Fibroblast of lung (primary cell): ENCODE measurements at places on chromosomes 12 and 14.

DNA sequence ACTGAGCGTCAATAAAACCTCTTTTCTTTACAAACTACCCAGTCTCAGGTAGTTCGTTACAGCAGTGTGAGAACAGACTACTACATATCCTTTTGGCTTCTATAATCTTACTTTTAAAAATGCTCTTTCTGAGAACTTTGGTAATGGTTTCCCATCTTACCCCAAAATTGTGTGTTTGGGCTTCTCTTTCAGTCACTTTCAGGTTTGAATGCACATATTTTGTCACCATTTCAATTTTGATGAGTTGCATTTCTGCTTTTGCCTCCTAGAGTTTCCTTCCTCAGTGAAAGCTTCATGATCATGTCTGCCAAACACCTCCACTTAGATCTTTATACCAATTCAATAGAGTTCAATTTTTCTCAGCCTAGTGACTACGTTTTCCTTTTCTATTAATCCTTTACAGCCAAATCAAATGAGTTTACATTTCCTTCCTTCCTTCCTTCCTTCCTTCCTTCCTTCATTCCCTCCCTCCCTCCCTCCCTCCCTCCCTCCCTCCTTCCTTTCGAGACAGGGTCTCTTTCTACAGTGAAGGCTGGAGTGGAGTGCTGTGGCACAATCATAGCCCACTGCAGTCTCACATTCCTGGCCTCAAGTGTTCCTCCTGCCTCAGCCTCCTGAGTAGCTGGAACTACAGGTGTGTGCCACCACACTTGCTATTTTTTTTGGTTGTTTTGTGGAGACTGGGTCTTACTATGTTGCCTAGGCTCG, 124.9 kb downstream of the BCAT1 start:
- no peak for DNase-seq

DNA sequence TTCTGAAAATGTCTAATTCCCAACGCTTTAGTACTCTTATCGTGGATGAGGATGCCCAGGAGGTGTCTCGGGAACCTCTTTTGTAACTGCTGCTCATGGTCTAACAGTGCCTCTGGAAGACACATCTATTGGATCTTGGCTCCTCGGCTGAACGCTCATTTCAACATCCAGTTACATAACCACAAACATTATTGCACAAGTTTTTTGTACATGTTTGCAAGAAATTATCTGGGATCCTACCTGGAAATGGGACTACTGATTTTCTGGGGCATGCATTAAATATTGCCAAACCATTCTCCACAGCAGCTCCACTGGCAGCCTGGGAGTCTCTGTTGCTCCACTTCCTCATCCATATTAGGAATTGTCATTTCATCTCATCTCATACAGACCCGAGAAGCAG, 117.5 kb upstream of the EVL start:
- no peak for DNase-seq

DNA sequence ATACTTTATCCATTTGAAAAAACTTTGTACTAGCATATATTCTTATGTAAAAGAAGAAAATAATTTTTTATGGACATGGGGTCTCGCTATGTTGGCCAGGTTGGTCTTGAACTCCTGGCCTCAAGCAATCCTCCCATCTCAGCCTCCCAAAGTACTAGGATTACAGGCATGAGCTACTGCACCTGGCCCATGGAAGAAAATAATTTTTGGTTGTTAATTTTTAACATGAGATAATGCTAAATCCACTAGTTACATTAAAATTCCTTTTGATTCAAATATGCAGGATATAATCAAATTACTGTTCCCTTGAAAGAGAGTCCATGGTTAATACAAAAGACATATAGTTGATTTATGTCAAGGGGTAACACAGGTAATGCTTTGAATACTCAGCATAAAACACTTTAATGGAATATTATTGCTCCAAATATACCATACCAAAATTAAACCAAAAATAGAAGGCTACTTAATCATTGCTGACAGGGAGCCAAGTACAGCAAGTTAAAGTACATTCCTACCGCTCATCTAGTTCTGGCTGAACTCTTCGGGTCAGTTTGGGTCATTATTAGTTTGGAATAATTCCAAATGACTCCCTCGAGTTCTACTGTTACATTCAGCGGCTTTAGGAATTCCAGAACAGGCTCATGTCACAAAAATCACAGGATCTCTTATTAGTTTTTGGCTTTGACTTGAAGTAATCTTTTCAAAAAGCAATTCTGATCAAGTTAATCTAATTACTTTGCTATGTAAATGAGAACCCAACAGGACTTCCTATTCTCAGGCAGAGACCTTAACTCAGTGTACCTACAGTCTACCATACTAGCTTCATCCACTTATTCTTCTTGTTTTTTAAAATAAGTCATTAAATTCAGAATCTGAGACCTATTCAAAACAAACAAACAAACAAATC, 6.1 kb downstream of the SOS2 start:
- DNase-seq: peak; percentile 89

DNA sequence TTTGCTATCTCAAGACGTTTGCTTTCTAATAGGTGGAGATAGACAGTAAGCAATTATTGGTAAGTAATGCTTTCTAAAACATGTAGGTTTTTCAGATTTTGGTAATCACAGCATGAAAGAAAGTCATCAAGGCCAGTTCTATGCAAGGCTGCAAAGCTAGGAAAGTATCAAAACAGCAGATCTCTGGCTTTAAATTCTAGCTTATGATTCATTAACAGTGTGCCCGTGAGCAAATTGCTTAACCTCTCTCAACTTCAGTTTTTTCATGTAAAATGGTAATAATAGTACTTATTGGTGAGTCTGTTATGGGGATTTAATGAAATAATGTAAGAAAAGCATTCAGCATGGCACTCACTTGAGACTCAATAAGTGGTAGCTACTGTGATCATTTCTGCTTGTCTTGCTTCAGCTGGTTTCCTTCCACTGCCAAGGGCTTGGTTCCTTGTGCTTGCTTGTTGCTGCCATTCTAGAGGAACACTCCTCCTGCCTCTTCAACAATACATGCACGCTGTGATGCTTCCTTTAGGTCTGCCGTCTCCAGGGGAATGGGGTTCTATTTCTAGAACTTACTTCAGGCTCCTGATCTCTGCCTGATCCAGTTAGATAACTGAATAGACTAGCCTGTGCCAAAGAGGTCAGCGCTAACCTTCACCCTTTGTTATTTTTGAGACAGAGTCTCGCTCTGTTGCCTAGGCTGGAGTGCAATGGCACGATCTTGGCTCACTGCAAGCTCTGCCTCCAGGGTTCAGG, 88.4 kb downstream of the CAND1 start:
- no peak for DNase-seq

DNA sequence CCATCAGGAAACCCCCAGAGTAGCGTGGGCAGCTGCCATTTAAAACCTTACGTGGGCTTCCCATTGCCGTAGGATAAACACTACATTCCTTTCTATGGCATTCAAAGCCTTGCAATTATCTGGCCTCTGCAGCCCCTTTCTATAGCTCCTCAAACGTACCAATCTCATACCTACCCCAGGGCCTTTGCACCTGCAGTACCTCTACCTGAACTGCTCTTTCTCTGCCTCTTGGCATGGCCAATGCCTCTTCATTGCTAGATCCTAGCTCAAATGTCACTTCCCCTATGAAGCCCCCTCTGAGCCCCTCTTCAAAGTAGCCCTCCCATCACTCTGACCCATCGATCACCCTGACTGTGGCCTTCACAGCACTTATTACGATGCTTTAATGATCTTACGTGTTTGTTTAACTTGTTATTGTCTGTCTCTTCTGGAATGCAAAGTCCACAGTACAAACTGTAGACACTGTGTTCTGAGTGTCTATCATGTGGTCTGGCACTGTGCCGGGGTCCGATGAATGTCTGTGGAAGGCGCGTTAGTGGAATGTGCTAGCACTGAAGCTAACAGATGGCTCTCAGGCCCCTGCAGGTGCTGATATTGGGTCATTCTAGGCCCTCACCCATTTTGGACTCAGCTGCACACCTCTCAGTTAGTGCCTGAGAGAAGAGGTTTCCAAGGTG, 157.3 kb upstream of the NOS1 start:
- peak; percentile 30 for DNase-seq

DNA sequence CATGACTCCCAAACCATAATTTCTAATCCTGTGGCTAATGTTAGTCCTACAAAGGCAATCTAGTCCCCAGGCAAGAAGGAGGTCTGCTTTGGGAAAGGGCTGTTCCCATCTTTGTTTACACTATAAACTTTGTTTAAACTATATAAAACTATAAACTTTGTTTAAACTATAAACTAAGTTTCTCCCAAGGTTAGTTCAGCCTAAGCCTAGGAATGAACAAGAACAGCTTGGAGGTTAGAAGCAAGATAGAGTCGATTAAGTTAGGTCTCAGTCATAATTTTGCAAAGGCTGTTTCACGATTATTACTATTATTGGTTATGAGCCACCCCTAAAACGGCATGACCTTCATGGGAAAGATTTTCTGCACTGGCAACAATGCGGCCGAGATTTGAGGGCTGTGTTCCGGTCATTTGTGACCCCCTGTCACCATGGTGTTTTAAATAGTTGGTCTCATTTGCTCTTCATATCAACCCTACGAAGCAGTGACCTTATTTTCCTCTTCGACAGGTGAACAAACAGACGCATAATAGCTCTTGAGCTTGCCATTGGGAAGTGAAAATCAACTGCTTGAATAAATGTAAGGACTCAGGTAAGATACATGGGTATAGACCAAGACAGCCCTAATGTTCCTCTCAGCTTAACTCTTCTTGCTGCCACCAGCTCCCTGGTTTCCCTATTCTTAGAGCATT, 322.6 kb upstream of the TMEM132C start:
- no peak for DNase-seq

DNA sequence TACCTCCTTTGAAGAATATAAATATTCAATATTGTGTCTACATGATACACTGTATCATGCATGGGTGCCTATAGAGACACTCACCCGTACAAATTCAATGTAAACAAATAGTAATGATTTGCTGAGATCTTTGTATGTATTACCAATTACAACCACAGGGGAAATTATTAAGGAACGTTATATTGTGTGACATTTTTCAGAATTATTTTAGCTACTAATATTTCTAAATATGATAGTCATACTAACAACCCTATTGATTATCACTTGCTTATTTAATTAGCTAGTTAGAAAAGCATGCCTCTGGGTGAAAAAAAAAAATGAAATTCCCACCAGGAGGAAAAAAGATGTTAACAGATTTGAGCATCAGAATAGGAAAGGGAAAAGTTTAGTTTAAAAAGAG, 2.1 kb downstream of the SOX5 start:
- DNase-seq: no peak

DNA sequence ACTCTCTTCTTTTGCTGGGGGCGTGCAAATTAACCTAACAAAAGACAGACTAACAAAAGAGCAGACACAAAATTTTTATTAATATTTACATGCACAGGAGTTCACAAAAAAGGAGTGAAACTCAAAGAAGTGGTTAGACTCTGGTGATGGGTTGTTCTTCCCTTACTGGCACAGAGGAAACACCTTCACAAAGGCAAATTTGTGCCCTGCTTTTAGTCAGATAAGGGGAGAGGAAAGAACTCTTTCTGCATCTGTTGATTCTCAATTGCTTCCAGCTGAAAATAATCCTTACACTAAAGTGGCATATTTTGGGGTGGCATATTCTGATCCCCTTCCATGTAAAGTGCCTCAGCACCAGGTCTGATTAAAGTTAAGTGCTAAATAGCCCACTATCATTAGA, 190.2 kb upstream of the AMIGO2 start:
- no peak for DNase-seq

- peak; percentile 75 for DNase-seq
Measured at GRCh38 chr12:25957793-25958427, 572 bp upstream of the RASSF8 start.

DNA sequence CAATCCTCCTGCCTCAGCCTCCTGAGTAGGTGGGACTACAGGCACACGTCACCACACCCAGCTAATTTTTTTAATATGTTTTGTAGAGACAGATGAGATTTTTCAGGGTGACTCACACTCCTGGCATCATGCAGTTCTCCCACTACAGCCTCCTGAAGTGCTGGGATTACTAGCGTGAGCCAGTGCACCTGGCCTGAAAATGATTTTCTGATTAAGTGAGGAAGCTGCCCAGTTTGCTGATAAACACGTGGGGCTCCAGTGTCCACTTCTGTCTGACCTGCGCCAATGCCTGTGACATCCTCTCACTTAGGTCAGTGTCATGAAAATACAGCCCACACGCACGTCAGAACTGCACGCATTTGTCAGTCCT, 37.0 kb upstream of the SFSWAP start:
- DNase-seq: peak; percentile 21

DNA sequence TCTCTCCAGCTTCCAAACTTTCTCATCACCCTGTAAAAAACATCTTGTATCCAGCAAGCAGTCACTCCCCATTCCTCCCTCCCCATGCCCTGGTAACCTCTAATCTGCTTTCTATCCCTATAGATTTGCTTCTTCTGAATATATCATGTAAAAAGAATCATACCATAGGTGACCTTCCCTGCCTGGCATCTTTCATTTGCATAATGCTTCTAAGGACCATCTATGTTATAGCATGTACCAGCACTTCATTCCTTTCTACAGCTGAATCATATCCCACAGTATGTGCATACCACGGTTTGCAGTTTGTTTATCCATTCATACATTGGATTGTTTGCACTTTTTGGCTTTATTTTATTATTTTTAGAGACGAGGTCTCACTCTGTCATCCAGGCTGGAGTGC, 22.9 kb upstream of the VPS37B start:
- DNase-seq: peak; percentile 27

- peak; percentile 37 for DNase-seq
Measured at GRCh38 chr12:54262403-54262925, 17.5 kb downstream of the CBX5 start.

DNA sequence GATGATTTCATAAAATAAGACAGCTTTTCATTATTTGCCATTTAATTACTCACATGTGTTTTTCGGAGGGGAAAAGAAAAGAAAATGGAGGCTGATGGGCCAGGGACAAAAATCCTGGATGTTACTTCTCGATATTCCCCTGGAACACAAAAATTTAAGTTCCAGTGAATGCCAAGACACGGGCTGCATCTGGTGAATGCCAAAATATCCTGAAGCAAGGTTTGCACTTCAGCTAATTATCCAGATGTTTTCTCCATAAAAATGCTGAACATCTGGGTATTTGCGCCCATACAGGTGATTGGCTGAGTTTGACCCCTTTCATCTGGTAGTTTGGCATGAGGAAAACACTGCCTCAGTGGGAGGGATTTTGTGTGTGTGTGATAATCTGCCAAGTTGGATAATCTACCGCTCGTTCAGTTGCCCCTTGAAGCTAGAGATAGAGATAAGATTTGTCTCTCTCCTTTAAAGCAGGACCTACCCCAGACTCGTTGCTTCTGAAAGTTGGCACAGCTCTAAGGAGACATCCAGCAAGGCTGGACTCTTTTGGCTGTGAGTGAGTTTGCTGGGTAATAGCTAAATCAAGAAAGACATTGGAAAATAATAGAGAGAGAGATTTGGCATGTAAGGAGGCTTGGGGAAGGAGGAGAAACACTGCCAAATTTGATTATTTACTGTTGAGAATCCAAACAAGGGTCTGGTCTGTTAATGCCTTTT, 390.0 kb downstream of the EGLN3 start:
- no peak for DNase-seq

DNA sequence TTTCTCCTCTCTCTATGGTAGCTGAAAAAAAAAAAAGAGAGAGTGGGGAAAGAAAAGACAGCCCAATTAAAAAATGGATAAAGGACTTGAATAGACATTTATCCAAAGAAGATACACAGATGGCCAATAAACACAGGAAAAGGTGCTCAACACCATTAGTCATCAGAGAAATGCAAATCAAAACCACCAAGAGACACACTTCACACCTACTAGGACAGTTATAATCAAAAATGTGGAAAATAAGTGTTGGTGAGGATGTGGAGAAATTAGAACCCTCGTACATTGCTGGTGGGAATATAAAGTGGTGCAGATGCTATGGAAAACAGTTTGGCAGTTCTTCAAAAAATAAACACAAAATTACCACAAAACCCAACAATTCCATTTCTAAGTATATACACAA, 172.4 kb upstream of the GRIN2B start:
- no peak for DNase-seq
